Activated CD8-positive, alpha-beta memory T cell treated with anti-CD3 and anti-CD28 coated beads, Interleukin-2, amount 10 ng/mL, durations not matched to agents 7 days and 5 days (primary cell): ENCODE measurements at places on chromosomes 6 and 20.

DNA sequence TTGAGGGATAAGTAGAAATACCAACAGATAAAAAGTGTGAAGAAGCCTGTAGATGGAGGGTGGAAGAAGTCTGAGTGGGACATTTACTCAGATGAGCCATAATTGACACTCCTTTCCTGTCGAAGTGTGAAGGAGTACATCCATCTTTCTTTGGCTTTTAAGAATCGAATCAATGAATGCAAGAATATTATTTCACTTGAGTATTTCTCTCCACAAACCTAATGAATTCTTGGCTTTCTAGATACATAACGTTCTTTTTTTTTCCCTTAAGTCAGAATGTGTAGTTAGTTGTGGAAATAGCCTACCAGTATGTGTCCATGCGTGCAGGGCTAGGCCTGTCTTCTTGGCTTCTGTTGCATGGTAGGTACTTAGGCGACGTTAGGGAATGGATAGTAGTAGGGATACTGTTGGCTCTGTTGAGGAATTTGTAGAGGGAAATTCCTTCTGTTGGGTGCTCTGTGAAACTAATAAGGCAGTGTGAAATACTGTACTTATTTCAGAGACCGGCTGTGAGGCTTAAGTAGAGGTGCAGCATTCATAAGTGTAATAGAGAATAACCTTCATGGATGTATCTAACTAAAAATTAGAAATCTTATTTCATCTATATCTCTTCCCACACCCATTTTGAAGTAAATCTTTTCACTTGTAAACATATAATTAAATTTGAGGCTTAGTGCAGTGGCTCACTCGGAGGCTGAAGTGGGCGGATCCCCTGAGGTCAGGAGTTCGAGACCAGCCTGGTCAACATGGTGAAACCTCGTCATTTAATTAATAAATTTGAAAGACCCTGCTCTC, 1.5 kb downstream of the RPS18 start:
- DNase-seq, result no peak

GRCh38 chr6:52642368-52642767, 28.5 kb upstream of the TMEM14A start:
- DNase-seq, result no peak

- no peak for DNase-seq
These were observed 52.9 kb upstream of the TAB2 start for GRCh38 chr6:149264629-149265028.

DNA sequence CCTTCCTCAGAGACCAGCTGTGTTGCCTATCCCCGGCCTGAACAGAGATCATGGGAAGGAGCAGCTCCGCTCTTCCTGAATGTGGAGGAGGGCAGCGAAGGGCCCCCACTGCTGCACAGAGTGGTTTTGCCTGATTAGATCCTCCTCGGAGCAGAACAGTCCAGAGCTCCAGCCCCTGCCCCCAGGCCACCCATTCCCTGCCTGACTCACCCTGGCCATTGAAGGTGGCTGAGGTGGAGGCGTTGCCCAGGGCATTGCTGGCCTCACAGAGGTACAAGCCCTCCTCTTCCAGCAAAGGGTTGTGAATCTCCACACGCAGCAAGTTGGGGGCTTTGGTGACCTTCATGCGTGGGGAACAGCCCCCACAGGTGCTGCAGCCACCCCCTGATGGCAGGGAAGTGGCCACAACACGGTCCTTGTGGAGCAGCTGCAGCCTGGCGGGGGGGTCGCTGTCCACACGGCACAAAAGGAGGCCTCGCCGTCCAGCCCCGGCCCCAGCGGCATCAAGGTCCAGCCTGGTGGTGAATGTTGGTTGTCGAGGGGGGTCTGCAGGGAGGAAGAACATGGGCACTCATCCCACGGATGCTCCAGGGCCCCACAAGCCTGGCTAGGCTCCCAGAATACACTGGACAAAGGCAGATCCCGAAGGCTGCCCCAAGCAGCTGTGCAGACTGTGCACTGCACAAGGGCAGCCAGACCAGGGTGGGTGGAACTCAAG, 14.7 kb downstream of the SIGLEC1 start:
- no peak for DNase-seq

DNA sequence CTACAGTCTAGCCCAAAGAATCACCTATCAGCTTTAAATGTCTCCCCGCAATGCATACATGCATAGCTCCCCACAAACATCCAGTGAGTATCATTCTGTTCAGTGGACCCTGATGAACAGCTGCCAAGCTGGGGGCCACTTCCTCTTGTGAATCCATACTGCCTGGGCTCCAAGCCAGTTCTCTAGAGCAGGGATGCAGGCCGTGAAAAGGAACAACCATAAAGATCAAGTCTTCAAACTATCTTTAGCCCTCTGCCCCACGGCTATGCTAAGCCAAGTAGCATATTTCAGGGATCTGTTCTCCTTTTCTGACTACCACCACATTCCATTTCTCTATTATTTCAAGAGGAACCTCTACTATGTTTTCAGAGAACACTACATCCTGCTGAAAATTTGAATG, 191.7 kb upstream of the BTBD3 start:
- DNase-seq, result no peak

GRCh38 chr6:16804546-16805242, 43.4 kb upstream of the ATXN1 start:
- DNase-seq, result no peak

DNA sequence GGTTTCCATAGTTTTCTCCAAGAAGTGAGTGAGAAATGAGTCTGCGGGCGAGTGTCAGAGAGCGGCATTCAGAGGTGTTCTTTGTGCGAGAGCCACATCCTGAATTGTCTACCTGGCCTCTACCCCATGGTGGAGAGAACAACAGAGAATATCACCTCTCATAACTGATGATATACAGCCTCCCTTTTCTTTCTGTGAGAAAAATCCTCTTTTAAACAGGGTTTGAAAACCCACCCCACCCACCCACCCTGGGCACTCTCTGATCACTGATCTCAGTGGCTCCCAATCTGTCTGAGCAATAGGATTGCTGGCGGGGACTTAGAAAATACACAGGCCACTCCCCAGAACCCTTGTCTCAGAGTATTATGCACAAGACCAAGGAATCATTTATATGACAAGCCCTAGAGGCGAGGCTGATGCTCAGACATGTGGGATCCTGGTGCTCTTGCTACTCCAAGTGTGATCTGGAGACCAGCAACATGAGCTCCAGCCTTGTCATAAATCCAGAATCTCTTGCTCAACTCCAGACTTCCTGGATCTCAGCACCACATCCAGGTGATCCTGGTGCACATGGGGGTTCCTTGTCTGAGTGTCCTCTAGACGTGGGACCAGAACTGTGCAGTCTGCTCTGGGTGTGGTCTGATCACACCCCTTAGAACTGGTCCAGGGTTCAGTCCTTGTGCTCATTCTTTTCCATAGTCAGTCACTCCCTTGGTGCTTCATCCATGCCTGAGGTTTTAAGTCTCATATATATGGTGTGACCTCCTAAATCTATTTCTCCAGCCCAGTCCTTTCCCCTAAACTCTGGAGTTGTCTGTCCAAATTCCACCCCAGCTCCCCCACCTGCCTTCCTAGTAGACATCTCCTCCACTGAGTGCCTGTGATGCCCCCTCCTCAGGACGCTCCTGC, 5.3 kb downstream of the HLA-B start:
- DNase-seq, result peak; percentile 58

DNA sequence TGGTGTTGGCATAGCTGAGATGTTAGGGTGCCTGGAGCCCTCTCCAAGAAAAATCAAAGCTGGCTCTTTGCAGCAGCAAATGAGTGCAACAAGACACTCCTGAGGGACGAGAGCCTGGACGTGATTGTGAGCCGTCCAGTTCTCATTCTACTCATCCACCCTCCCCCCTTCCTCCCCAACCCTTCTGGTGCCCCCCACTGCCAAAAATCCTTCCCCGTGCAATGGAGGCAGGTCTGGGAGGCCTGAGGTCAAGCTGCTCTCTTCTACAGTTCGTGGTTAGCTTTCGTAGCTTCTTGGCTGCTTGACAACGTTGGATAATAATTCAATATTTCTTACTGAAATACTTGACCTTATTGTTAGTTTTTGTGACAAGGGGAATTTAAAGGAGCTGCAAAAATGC, 185.3 kb upstream of the SUPT3H start:
- DNase-seq, result no peak

DNA sequence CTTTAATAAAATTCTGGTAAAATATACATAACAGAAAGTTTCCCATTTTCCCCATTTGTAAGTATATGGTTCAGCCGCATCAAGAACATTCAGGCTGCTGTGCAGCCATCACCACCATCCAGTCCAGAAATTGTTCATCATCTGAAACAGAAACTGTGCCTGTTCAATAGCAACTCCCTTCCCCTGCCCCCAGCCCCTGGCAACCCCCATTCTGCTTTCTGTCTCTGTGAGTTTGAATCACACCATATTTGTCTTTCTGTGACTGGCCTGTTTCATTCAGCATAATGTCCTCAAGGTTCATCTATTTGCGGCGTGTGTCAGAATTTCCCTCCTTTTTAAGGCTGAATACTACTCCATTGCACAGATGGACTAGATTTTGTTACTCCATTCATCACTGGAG, 19.1 kb downstream of the VSTM2L start:
- peak; percentile 62 for DNase-seq

DNA sequence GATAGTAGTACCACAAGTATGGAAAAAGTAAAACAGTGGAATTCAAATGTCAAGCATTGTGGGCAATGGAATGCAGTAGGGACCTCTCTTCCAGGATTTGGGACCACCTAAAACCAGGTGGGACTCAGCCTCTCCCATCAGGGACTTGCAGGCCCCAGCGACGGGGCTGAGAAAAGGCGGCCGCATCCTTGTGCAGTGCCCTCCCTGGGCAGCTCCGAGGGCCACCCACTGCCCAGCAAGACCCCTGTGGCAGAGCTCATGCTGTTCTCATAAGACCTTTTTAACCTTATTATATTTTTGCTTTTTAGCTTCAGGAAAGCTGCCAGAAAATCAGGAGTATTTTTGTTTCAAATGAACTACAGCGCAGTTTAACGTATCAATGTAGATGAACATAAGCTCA, 142.6 kb upstream of the RPS6KA2 start:
- DNase-seq, result peak; percentile 34

DNA sequence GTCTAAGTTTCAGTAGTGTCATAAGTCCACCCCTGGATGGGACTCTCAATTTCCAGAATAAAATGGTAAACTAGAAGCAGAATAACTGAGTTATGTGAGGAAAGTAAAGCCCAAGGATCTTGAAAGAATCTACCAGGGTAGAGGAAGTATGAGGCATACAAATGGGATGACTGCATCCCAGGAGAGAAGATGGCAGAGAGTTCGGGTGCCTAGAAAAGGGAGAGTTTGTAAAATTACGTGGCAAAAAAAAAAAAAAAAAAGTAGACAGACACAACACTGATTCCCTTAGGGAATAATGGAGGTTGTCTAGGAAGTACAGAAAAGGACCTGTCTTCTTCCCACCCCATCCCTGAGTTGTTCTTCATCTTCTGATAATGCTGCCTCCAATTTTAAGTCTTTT, 3.4 kb downstream of the GABBR1 start:
- DNase-seq, result no peak

DNA sequence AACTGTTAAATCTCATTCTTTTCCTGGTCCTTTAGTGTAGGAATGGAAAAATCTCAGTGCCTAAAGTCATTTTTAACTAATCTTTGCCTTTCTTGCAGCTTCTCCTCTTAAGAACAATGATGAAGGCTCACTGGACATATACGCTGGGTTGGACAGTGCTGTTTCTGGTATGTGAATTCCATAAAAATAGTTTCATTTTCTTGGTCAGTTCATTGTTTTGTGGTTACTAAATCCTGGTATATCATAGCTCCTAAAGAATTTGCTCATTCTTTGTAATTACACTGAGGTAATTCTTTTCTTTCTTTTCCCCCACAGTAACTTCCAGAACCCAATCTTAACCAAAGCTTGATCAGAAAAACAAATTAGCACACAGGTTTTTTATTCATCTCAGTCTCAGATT, 23.4 kb downstream of the CASP8AP2 start:
- DNase-seq, result no peak

DNA sequence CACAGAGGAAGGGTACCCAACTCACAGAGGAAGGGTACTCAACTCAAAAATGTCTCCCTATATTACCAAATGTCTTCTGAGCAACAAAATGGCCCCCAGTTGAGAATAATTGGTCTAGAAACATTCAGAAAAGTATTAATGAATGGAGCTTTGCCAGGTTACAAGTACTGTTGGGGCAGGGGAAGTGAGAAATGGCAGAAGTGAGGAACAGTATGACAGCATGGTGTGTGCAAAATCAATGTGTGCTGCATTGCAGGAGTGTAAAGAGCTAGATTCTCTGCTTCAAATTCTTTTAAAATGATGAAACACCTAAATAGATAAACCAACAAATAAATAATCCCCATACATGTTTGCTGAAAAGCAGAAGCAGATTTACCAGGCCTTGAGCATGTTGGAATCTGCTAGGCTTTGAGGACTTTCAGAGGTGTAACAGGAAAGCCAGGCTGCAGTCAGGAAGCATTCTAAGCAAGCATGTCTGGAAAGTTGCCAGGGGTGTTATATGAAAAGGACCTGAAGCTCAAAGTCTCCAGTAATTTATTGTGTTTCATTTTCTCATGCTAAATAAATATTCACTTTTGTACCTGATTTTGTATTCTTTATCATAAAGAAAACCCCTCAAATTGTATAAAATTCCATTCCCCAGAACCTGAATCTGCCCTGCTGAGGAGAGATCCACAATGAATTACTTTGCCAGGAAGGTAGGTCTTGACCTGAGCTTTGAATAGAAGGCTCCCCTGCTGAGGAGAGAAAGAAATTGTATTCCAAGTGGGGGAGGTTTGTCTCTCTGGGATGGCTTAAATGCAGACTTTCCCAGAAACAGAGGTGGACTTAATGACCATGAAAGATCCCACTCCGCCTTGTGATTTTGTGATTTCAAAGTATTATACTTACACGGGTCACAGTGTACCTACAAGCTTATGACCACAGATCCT, 265.0 kb upstream of the MARCKS start:
- DNase-seq, result no peak

DNA sequence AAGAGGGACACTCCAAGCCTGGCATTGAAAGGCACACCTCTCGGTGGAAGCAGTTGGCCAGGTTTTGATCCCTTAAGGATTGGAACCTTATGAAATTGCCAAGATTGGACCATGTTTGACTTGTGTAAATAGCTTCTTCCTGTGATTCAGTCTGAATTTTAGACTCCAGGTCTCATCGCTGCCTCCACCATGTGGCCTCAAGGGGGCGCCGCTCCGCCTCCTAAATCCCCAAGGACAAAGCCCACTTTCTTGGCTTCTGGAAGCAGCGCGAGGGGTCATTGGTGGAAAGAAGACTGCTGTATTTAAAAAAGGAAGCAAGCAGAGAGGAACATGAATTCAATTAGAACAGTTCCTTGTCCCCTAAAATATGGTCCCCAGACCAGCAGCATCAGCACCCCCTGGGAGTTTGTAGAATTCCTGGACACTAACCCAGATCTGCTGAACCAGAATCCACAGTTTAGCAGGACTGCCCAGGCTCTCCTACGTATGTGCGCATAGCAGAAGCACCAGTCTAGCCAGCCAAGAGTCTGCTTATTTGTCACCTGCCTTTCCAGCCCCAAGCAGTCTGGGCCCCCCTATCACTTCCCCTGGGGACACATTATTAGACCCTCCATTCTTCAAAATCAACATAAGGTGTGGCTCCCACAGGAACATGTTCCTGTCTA, 108.5 kb downstream of the LY86 start:
- peak; percentile 58 for DNase-seq
